ENCODE measurements at places on chromosomes 13 and 19.

DNA sequence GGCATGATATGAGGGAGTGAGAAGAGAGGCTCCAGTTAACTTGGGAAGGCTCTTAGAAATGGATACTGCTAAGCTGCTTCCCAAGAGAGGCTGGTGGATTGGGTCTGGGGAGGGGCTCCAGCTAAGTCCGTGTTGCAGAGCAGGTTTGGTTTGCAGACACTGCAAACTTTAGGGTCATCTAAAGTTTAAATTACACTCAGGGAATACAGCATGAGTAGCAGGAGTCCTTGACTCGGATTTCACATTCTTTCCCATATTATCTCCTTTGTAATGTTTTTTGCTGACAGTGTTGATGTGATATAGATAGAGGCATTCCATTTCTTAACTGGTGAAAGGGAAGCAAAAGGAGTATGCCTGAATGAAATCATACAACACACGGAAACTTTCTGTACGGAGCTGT is 31.9 kb downstream of the SGCG start:
- no peak for DNase-seq

DNA sequence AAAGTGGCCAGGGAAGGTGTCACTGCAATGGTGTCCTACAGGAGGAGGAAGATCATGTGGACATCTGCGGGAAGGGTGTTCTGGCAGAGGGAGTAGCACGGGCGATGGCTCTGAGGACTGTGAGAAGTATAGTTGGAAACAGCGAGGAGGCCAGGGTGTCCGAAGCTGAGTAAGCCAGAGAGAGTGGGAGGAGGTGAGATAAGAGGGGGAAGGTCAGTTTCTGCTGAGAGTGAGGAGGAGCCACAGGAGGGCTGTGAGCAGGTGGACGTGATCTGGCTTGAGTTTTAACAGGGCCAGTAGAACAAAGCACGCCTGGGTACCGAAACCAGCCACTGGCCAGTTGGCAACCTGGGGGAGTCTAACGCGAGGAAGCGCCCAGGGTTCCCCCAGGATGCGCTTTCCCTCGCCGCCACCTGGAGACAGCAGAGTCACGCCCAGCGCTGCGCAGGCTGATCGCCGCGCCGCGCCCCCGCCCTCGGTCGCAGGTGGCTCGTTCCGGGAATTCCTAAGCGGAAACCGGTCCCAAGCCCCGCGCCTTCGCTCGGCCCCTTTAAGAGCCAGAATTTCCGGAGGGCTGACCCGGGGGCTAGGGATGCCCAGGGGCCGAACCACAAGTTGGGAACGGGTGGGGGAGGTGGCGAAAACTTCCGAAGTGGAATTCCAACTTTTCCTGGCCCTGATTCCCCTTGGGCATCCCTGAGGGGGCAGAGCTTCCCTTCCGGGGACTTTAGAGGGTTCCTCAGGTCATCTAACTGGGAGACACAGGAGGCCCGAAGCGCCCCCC is 1.1 kb upstream of the LSR start:
- peak; percentile 63 for DNase-seq

DNA sequence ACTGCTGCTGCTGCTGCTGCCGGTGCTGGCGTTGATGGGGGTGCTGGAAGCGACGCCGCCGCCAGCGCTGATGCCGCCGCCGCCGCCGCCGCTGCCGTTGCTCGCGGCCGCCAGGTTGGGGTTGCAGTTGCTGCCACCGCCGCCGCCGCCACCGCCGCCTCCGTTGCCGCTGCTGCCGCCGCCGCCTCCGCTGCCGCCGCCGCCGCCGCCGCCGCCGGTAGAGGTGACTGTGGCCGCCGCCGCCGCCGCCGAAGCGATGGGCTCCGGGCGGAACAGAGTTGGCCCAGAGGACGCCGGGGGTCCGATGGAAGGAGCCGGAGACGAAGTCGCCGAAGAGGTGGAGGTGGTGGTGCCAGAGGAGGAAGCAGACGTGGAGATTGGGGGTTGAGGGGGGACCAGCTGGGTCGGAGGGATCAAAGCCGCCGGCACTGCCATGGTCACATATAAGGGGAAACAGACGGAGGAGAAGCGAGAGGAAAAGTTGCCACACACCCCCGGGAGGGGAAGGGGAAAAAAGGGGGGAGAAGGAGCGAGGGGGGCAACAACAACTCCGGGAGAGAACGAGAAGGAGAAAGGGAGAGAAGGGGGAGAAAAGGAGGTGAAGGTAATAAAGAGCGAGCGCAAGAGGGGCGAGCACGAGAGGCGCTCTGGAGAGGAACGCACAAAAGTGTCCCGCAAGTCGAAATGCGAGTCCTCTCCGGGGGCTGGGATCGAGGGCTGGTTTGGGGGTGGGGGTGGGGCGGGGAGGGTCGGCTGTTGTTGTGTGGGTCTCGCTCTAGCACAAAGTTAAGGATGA is 471 bp downstream of the DACH1 start:
- peak; percentile 15 for DNase-seq

GRCh38 chr19:46970815-46971214 is 48.8 kb upstream of the NPAS1 start:
- DNase-seq = no peak

DNA sequence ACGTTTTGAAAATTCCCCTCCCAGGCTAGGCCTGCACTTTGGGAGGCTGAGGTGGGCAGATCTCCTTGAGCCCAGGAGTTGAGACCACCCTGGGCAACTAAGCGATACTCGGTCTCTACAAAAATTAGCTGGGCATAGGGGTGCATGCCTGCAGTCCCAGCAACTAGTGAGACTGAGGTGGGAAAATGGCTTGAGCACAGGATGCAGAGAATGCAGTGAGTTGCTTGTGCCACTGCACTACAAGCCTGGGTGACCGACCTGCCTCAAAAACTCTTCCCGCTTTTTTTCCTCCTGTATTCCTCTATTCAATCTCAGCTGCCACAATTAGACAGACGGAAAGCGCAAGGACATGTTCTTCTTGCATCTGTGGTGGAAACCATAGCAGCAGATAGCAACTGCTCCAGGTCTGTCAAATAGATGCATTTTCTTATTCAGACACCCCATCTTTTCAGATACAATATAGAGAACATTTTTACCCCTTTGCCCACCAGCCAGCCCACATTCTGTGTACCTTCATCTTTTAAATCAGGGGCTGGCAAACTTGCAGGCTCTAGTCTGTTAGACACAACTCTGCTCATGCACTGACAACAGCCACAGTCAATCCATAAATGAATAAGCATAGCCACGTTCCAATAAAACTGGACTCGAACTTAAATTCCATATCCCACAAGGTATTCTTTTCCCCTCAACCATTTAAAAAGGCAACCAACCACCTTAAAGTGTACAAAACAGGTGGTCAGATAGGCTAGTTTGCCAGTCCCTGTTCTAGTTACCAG is 4.8 kb downstream of the TPT1 start:
- no peak for DNase-seq

- DNase-seq = peak; percentile 26
Observed at GRCh38 chr19:51514866-51515481, 13.4 kb upstream of the SIGLEC12 start.

- no peak for DNase-seq
Observed at GRCh38 chr13:96294930-96295881, 205.3 kb downstream of the HS6ST3 start.

- DNase-seq = no peak
Observed at GRCh38 chr19:20252613-20253012, 85.6 kb downstream of the ZNF486 start.

- no peak for DNase-seq
Observed at GRCh38 chr19:30580673-30581072, 208.5 kb downstream of the ZNF536 start.

DNA sequence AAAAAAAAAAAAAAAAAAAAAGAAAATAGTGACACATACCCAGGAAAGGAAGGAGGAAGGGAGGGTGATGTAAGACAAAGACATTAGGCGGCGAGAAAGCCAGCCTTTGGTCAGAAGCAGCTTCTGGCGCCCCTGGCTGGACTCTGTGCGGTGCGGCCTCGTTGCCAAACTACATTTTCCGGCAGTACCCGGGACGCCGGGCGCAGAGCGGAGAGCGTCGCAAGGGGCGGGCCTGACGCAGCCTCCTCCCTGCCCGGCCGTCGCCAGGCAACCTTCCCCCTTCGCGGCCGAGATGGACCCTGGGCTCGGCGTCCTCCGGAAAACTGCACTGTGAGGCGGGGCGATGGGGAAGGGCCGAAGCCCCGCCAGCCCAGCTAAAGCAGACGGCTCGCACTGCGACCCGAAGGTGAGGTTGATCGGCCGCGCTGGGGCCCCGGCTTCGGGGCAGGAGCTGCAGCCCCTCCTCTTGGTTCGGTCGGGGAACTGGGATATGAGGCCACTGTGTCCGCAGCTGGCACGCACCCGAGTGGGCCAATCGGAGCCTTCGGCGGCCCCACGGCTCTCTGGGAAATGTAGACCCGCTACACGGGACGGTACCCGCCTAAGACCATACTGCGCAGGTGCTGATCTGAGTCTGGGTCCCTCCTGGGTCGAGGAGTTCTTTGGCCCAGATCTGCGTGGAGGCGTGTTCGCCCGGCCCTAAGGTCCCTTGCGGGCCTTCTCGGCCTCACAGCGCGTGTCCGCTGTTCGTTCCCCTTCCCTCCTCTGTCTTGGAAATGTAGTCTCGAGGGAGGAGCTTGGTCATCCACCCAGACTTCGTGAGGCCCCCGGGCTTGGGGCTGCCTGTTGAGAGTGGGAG is 2.3 kb upstream of the MZF1 start:
- DNase-seq = peak; percentile 89

DNA sequence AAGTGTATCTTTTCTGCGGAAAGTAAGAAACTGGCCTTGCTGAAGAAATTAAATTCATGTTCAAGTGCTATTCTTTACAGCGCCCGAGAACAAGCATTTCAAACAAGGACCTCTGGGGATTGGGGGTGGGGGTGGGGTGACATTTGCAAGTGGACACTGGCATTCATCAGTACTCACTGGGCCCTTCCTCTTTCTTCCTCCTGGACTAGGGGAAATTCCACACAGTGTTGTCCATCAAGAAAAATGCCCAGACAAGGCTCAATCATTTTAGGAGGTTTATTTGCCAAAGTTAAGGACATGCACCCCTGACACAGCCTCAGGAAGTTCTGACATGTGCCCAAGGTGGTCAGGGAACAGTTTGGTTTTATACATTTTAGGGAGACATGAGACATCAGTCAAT is 22.9 kb upstream of the OR10H1 start:
- no peak for DNase-seq

Data from CD4-positive, alpha-beta T cell treated with Interleukin-4 for 1 hour (primary cell).